GM03348 (cell line): ENCODE measurements at places on chromosomes 3 and 15.

DNA sequence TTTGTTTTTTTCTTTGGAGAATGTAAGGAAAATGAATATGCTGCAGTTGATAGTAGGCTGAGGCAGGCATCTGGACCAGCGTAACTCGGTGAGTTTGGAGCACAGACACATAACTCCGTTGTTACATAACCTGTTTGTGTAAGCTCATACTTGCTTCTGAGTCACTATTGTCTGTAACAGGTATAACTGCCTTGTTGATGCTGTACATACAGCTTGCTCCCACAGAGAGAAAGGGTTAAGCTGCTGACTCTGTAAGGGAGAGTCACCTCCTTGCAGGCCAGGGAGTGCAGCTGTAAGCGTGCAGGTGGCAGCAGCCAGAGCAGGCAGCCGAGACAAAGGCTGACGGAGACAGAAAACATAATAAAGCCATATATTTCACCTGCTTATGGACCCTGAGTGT lies 20.4 kb downstream of the RETNLB start:
- DNase-seq, result no peak

- DNase-seq, result peak; percentile 54
These were observed 31.9 kb downstream of the EHD4 start for GRCh38 chr15:41940441-41940857.

DNA sequence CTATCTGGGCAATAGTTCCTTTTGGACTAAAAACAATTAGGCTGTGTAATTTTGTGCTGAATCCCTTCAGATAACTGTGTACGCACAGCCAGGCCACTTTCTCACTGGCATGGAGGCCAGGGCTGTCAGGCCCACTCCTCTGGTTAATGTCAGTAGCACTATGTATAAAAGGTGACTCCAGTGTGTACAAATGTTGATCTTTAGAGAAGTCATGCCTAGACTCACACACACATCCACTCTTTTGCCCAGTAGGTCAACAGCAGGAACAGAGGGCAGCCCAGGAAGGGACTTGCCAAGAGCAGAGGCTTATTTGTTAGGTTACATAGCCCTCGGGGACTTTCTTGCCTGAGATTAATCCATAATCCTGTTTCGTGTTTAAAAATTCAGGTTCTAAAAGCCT lies 416.6 kb upstream of the WNT5A start:
- DNase-seq, result no peak

- peak; percentile 77 for DNase-seq
These were observed 33.5 kb upstream of the MFSD1 start for GRCh38 chr3:158768361-158768787.

DNA sequence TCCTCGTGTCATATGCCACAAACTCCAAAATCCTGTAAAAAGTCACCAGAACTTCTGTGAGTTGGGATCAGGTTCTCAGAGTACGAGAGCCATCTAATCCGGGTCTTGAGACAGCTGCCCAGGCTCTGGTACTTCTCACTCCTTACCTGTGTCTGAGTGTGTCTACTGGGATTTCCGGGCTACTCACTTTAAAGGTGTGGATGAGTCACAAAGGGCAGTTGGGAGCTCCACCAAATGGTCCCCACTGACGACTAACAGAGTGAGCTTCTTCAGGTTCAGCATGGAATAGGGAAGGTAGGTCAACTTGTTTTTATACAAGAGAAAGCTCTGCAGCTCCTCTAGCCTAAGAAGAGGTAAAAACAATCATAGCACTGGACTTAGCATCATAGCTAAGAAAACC lies 29.5 kb downstream of the RTP3 start:
- DNase-seq, result no peak

GRCh38 chr15:64837502-64837901 lies 4.2 kb upstream of the PLEKHO2 start:
- DNase-seq, result no peak

DNA sequence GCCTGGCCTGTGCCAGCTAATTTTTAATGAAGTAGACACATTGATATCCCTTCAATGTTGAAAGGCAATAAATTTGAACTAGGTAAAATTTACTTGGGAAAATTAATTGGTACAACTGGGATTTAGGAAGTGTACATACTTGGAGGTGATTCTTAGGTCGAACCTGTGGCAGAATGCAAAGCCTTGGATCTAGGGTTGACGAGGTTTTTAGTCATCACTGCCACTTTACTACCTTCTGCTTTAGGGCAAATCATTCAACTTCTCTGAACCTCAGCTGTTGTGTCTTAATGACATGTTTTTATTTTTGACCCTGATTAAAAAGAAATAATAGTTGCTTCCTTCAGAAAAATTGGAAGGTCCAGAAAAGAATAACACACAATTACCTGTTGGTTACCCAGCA lies 2.5 kb downstream of the APPL1 start:
- no peak for DNase-seq

DNA sequence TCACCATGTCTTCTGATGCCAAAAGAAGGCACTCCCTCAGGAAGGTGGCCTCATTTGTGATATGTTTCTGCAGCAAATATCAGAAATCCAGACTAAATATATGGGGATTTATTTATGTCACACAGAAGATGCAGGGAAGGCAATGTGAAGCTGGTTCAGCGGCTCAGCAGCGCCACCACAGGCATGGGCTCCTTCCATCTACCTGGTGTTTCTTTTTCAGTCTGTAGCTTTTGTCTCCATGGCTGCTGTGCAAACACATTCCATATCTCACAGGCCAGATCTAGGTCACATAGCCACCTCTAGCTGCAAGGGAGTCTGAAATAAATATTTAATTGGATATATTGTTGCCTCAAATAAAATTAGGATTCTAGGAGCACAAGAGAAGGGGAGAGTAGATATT lies 502.1 kb upstream of the IL12A start:
- no peak for DNase-seq

GRCh38 chr15:50150349-50150748 lies 31.3 kb upstream of the ATP8B4 start:
- no peak for DNase-seq

- no peak for DNase-seq
These were observed 8.3 kb downstream of the POMGNT2 start for GRCh38 chr3:43097400-43098080.

- DNase-seq, result no peak
These were observed 1.8 kb downstream of the CLCN2 start for GRCh38 chr3:184359610-184360009.

- DNase-seq, result no peak
These were observed 134.8 kb upstream of the ABI3BP start for GRCh38 chr3:101128001-101128400.

DNA sequence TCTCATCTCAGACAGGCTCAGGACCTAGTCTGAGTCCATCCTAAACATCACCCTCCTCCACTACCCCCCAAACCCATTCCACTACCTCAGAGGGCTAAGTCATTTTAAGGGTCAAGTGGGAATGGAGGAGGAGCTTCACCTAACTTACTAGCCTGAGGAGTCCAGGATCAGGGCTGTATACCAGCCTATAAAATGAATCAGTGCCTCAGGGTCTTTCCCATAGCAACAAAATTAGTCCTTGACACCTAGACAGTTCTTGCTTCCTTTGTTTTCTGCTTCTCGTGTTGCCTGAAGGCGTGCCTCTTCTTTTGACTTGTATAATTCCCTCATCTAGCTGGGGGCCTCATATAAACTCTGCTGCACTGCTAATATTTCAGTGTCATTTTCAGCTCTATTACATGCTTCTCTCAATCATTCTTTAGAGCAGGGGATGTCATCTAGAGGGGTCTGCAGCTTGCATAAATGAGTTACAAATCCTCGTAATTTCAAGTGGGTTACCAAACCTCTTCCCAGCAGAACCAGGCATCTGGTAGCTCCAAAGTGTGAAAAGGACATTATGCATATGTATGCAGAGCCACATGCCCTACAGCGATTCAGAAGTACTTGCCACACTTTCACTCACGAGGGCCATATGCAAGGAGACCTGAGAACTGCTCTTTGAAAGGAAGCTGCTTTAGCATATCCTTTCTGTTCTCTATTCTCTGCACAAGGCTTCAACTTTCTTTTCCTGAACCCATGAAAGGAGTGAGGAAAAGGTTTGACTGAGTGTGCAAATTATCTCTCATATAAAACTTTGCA lies 311.7 kb upstream of the SEMA6D start:
- no peak for DNase-seq

DNA sequence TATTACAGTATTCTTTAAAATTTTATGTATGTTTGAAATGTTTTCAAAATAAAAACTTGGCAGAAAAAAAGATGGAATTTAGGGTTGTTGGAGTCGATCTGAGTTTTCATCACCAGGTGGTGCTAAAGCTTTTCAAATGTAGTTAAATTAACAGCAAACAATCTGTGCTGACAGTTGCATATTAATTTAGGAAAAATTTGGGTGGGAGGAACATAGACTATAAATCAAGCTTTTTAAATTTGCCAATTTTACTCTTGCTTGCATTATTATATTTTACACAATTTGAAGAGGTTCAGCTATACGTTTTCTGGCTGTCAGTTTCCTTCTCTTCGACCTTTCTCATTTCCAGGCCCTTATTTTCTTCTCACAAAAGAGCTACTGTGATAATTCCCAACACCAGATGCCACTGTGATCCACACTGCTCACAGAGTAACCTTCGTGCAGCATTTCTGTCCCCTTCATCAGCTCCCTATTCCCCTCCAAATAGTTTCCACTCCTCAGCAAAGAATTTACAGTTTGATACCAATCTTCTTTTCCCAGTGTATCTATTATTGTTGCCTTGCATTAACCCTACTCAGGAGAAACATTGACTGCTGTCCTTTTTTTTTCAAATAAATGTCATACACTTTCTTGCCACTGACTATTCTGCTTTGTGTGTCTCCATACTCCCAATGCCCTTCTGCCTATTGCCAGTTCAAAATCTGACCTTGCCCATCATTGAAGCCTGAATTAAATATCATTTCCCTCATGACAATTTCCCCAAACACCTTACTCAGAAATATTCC lies 53.4 kb upstream of the EIF5A2 start:
- peak; percentile 50 for DNase-seq

DNA sequence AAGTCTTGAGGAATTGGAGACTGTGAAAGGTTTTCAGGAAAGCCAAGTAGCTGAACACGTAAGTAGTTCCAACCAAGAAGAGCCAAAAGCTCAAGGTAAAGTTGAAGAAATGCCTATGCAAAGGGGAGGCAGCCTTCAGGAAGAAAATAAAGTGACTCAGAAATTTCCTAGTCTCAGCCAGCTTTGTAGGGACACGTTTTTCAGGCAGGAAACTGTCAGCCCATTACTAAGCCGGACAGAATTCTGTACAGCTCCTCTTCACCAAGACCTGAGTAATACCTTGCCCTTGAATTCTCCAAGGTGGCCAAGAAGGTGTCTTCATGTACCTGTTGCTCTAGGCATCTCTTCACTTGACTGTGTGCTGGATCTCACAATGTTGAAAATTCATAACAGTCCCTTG lies 48.6 kb downstream of the CDAN1 start:
- no peak for DNase-seq

DNA sequence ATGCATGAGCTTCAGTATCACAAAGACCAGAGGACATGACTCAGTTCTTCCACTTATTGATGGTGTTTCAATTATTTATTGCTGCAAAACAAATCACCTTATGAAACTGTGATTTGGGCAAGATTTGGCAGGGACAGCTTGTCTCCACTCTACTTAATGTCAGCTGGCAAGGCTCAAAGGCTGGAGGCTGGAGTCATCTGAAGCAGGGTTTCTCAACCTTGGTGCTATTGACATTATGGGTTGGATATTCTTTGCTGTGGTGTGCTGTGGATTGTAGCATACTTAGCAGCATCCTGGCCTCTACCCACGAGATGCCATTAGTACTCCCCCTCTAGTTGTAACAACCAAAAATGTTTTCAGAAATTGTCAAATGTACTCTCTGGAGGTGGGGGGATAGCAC lies 138.8 kb upstream of the PEX5L start:
- DNase-seq, result no peak

DNA sequence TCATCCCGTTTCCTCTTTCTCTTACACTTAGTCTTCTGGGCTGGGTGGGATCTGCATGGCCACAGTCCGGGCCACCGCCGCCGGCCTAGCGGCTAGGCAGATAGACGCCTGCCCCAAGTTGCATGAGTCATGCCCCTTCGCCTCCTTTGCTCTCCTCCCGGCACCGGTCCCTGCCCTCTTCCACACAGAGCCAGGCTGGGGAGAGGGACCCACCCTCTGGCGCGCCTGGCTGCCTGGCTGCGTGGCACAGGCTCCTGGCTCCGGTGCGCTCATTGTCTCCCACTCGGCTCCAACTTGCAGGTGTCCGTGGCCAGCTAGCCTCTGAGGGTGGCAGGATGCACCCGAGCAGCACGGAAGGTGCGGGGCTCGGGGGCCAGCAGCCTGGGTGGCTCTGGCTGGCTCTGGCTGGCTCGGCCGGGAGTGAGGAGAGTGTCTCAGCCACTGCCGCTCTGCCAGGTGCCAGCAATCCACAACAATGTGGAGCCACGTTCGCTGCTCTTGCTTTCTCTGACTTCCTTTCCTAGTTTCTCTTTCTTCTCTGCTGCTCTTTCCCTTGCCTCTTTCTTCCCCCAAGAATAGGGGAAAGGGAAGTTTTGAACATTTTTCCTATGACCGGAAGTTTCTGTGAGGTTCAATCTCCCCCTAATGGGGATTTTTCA lies 22.4 kb upstream of the MTHFS start:
- DNase-seq, result no peak

GRCh38 chr3:135137296-135137695 lies 342.2 kb downstream of the EPHB1 start:
- no peak for DNase-seq

DNA sequence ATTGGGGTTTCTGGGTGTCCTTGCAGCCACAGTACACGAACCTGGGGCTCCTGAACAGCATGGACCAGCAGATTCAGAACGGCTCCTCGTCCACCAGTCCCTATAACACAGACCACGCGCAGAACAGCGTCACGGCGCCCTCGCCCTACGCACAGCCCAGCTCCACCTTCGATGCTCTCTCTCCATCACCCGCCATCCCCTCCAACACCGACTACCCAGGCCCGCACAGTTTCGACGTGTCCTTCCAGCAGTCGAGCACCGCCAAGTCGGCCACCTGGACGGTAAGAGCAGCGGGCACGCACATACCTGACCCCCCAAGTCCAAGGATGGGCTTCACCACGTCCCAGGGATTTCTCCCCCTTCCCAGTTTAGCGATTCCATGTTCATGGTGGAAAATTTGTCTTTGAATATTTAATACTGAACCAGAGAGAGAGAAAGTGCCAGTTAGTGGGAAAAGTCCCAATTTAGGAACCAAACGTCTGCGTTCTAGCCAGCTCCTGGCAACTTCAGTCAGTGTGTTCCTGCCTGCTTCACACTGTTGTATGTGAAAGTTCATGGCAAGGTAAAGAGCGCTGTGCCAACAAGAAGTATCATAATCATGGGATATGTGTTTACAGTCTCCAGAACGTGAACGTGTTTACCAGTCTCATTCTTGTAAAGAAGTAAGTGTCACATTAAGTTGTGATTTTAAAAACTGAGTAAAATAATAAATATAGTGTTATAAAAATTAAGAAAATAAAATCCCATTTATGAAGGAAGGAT lies 177.2 kb downstream of the TP63 start:
- no peak for DNase-seq

DNA sequence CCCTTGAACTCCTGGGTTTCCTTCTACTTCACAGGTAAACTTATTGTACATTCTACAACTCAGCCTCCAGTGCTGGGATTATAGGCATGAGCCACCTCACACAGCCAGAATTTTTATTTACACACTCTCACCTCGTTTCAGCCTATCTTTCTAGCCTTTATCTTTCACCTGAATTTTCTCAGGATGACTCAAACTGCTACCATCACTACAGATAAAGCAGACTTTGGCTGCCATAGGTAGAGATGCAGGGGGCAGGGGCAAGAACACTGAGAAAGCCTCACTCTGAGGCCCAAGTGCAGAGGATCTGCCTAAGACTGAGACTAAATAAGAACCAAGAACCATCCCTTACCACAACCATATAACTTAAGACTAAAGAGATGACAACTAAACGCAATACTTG lies 59.0 kb downstream of the ETFA start:
- no peak for DNase-seq
